Upper lobe of left lung (tissue), 6 donors: ENCODE measurements at places on chromosomes 7 and 10. TPM values are rescaled to one million over a fixed set of nuclear protein-coding genes. Genes with fewer than 3 reads are reported as not detected.

- no peak within 1 kb of the TSS for H3K27ac ChIP-seq
- H3K36me3 ChIP-seq, result no peaks in the 10 kb centered on the region
- peaks cover 13% of the 10 kb centered on the region for H3K27me3 ChIP-seq
- peaks cover 9% of the 10 kb centered on the region for H3K4me1 ChIP-seq
- no peak for DNase-seq
Observed at GRCh38 chr10:35605191-35605590, at the start of gene GJD4. Gene GJD4, plus strand, starts transcription at chr10:35605341. Its CDS starts 227 bp downstream, at chr10:35605568.

DNA sequence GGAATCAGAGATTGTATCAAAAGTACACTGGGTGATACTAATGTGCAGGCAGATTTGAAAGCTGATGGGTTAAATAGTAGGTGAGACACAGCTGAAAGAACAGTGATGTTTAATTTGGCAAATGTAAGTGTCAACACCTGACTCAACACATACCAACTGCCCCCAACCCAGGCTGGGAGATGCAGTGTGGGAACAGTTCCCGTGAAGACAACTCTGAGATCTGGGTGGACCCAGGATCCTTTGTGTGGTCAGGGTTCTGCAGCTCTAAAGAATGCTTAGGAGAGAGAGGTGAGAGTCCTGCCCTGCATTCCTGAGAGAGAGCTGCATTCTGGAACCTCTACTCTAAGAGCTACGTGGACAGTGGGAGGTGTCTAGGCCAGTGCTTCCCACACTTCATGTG, 479.7 kb downstream of the RPS24 start:
- H3K4me1 ChIP-seq, result no peaks in the 10 kb centered on the region
- peak; percentile 8 for DNase-seq
- H3K36me3 ChIP-seq, result no peaks in the 10 kb centered on the region
- H3K4me3 ChIP-seq, result no peak overlapping the region
- H3K27ac ChIP-seq, result no peak overlapping the region

- H3K4me3 ChIP-seq, result no peak overlapping the region
- H3K4me1 ChIP-seq, result no peaks in the 10 kb centered on the region
Observed at GRCh38 chr7:142488842-142489241, 231.0 kb upstream of the PRSS58 start.

Gene CDHR3
- 2.6 TPM for total RNA-seq

Gene ATXN7L1
- 11.5 TPM for total RNA-seq
